Stimulated activated CD8-positive, alpha-beta memory T cell treated with anti-CD3 and anti-CD28 coated beads, Interleukin-7, amount 100 ng/mL, for 1 hour (primary cell): ENCODE measurements at places on chromosomes 1 and 21.
A peak's percentile ranks its signal among the peaks of the same experiment; 100 is the strongest.

- no peak for DNase-seq
These were observed 10.7 kb downstream of the MACF1 start for GRCh38 chr1:39214998-39215873.

- no peak for DNase-seq
These were observed 36.8 kb downstream of the CDC7 start for GRCh38 chr1:91537281-91537986.

DNA sequence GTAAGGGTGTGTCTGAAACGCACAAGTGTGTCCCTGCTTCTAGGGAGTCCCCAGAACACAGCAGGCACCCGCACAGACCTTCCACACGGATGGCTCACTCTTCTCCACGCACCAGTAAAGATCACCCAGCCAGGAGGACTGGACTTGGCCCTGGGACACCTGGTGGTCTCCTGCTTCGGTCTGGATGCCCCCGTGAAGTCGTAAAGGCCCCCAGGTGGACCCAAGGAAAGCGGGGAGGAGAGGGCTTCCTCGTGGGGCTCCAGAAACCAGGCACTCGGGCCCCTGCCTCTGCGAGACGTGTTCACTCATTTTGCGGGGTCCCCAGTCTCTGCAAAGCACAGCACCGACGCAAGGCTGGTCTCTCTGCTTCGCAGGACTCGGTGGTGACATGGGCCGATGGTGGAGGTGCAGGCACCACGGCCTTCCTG lies 20.2 kb upstream of the COL6A2 start:
- no peak for DNase-seq

DNA sequence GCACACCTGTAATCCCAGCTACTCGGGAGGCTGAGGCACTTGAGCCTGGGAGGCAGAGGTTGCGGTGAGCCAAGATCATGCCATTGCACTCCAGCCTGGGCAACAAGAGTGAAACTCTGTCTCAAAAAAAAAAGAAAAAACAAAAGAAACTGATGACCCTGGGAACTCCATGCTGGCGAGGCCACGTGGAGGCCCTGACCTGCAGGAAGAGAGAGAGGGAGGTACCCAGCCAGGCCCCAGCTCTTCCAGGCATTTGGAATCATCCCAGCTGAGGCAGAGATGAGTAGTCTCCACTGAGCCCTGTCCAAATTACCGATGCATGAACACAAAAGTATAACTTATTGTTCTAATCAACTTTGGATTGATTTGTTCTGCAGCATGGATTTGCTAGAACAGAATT lies 132.0 kb upstream of the ZBTB40 start:
- no peak for DNase-seq

DNA sequence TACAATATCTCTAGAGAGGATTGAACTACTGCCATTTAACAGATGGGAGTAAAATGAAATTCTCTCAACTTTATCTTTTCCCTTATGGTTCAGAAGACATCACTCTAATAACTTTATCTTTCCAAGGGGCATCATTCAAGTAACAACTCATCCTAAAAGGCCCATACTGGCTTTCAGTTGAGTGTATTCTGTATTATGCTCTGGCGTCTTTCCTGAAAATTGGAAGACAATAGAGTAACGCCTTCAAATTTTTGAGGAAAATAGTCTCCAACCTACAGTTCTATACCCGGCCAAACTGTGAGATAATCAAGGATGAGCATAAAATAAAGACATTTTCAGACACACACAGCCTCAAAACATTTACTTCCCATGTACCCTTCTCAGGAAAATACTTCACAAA lies 103.3 kb downstream of the RERE start:
- no peak for DNase-seq

DNA sequence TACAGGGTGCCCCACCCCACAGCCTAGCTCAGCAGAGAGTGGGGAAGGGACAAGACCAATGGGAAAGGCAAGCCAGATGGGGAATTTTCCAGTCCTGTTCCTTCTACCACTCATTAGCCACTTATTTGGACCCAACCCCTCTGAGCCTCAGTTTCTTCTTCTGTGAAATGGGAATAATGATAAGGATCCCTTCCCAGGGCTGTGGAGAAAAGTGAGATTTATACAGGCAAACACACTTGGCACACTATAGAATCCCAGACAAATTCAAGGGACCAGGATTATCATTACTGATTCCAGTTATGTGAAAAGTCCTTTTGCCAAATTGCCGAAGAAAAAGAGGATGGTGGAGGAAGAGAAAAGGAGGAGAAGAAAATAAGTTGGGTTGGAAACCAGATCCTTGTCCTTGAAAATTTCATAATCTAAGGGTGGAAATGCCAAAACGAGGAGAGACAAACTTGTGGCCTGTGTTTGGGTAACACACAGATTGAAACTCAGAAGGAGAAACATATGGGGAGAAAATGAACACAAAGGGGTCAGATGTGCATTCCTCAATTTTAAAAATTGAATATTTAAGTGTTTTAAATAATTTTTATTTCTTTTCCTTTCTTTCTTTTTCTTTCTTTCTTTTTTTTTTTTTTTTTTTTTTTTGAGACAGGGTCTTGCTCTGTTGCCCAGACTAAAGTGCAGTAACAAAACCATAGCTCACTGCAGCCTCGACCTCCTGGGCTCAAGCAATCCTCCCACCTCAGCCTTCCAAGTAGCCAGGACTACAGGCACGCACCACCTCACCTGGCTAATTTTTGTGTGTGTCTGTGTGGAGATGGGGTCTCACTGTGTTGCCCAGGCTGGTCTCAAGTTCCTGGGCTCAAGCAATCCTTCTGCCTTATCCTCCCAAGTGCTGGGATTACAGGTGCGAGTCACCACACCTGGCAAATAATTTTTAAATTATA lies 9.6 kb downstream of the CAPN2 start:
- no peak for DNase-seq

GRCh38 chr1:52668711-52669110 lies 29.4 kb downstream of the COA7 start:
- DNase-seq, result no peak

DNA sequence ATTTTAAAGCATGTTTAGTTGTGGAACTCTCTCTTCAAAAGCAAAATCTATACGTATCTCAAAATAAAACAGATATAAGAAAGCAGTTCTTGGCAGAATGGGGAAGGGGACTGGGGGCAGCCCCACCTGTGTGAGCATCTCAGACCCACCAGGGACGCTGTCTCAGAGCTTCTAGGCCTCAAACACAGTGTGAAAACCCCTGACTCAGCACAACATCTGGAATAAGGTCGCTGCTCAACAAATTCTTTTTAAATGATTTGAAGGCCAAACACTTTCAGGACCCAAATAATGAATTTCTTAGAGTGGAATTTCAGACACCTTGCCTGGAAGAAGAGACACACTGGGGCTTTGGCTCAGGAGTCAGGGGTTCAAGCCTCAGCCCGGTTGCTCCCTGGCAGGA lies 27.1 kb upstream of the GRHL3 start:
- DNase-seq, result no peak

DNA sequence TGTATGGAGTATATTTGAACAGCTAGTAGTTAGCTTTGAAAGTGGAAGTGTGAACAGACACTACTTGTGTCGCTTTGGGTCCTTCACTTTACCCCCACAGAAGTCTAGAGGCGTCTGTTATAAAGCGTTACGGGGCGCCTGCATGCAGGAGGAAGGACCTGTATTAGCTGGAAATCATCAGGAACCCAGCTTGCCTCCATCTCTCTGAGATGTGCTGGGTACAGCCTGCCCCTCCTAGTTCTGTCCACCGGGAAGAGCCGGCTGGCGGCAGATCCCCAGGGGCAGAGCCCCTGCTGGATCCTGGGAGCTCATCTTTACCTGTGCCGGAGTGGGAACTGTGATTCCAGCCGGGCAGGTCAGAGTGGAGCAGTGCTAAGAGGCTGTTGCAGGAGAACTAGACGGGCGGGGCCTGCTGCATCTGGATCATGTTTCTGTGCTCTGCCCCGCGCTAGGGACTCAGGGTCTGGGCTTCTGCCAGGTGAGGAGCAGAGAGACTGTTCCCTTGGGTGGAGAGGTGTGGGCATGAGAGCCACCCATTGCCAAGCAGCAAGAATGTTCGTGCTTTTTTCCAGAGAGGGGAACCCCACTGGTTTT lies 22.3 kb upstream of the SPSB1 start:
- no peak for DNase-seq

DNA sequence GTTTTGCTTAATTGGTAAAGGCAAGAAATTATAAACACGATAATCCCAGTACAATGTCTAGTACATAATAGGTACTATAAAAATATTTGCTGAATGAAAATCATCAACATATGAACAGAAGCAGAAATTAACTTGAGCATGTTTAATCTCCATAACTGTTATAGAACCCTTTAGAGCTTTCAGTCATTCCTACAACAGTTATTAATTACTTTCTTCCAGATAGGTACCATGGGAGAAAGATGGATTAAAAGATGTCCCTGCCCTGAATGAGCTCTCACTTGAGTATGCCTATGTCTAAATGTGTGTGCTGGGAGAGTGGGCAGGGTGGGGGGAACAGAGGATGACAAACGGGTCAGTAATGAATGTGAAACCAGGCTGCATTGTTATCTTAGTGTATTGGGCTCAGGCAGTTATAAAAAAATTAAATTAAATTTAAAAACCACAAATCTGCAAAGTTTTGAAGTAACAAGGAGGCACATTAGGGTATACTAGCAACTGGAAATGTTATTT lies 2.4 kb downstream of the EPS15 start:
- DNase-seq, result no peak

- no peak for DNase-seq
These were observed 235.9 kb downstream of the TPR start for GRCh38 chr1:186139115-186139514.

GRCh38 chr1:2258122-2258681 lies 30.1 kb downstream of the SKI start:
- no peak for DNase-seq

DNA sequence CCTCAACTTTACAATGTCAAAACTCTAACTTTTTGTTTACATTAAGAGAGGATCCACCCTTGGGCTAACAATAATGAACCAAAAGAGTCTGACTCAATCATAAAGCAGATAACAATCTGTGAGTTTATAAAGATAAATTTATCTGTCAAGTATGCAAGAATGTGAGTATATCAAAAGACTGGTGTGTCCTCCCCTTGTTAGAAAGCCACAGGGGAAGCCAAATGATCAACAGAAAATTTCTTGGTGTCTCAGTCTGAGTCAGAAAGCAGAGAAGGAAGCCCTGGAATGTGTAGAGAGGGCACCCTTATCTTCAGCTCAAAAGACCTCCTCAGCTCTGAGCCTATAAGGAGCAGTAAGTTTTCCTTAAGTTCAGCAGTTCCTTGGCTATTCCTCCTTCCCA lies 13.9 kb upstream of the PDIK1L start:
- no peak for DNase-seq

DNA sequence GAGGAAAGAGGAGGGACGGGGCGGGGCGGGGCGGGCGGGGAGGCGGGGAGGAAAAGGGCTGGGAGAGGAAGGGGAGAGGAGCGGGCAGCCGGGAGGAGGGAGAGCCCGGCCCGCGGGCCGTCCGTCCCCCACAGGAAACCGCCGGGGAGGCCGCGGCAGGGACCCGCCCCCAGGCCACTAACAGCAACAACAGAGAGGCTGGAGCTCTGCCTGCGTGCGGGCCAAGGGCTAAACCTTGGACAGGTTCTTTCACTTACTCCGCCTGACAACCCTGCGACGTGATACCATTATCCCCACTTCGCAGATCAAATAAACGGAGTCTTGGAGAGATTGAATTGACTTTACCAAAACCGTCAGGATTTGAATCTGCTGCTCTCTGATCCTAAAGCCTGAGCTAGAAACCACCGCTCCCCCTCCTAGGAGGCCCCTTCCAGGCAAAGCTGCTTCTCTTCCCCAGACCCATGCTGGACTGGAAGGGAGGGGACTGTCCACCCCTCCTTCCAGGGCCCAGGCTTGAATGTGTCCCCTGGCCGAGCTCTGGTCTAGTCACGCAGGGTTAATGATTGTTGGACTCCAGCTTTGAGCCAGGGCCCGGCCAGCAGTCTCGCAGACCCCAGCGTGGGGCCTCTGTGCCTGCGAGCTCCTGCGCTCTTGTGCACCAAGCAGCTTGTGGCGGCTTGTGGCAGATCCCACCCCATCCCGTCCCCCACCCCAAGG lies at the start of gene EVA1B:
Gene EVA1B, minus strand, starts transcription at position 10 of the 717 bp plus-strand sequence. CDS start 608 bp downstream, outside the sequence.
- no peak for DNase-seq

DNA sequence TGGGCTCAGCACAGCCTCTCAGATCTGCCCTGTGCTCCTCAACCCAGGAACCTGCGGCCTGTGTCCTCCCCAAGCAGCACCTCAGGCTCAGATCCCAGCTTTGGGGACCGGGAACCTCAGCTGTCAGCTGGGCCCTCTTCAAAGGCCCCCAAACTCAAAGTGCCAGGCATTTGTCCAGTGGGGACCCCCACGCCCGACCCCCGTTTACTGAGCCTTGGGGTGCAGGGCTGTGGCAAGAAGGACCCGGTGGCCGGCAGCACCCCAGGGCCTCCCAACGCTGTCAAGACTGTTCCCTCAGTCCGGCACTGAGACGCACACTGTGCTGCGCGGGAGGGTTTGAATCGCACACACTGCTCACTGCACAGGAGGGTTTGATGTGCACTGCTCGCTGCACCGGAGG lies 35.0 kb downstream of the MORN1 start:
- DNase-seq, result no peak

- DNase-seq, result peak; percentile 54
These were observed 1.2 kb upstream of the HIVEP3 start for GRCh38 chr1:41919764-41920397.

DNA sequence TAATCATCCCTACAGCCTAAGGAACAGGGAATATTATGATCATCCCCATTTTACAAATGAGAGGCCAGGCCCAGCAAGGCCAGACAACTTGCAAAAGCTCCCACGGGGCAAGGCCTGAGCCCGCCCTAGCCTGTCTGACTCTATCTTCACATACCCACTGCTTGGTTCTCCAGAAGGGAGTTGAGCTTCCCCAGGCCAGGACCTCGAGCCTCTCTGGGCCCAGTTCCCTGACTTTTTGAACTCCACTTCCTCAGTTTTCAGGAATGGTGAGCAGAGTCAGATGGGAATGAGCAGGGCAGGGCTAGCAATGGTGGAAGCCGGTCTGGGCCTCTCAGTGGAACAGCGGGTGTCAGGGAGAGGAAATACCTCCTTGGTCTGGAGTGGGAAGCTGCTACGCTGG lies 39.3 kb downstream of the CACNA1S start:
- DNase-seq, result no peak

DNA sequence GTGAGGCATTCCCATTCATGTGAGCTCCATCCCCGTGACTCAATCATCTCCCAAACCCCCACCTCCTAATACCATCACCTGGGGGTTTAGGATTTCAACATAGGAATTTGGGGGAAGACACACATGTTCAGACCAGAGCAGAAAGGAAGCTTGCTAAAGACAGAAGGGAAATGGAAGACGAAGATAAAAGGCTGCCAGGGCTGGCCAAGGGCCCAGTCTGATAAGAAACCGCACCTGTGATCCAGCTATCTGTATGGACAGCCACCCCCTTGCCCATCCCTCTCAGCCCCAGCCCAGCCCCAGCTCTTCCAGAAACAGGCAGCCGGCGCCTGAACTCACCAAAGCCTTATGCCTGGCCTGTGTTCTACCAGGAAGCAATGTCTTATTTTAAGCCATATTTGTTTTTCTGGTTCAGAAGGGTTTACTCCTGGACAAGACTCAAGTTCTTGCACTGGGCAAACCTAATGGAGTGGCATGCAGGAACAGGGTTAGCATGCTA lies 198.4 kb upstream of the VAMP3 start:
- no peak for DNase-seq

GRCh38 chr1:115210302-115210711 lies 121.0 kb upstream of the TSPAN2 start:
- DNase-seq, result no peak
